K562 (cell line): ENCODE measurements at places on chromosomes 1 and 21. TPM values are rescaled to one million over a fixed set of nuclear protein-coding genes. Genes with fewer than 3 reads are reported as not detected.

ATP1A2 gene
- not detected in 2 replicates for polyA plus RNA-seq

PGLYRP3 gene
- polyA plus RNA-seq, result not detected in 2 replicates

GRCh38 chr1:180765151-180765550 is 133.3 kb downstream of the XPR1 start:
- DNase-seq, result no peak

DNA sequence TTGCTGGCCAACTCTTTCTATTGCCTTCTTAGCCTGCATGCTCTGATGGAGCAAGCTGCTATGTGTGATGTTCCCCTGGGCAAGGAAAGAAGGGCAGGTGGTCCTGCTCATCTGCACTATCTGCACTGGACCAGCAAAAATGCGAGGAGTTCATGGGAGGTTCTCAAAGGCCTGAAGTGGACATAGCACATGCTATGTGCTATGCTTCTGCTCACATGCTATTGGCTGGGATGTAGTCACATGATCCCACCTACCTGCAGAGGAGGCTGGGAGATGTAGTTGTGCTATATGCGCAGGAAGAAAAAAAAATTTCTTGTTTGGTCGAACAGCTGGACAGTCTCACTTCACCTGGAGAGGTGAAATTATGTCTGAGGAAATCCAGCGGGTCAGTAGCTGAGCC is 587.7 kb downstream of the MATN1 start:
- peak; percentile 41 for DNase-seq

- DNase-seq, result no peak
These were observed 122.7 kb downstream of the RYR2 start for GRCh38 chr1:237164406-237165352.

C1orf87 gene
- not detected in 2 replicates for polyA plus RNA-seq

GRCh38 chr1:229309684-229310083 is 33.2 kb downstream of the CCSAP start:
- DNase-seq, result no peak
